Adrenal gland (tissue), 19 donors: ENCODE measurements at places on chromosomes 11 and 22. TPM values are rescaled to one million over a fixed set of nuclear protein-coding genes. Genes with fewer than 3 reads are reported as not detected.

DNA sequence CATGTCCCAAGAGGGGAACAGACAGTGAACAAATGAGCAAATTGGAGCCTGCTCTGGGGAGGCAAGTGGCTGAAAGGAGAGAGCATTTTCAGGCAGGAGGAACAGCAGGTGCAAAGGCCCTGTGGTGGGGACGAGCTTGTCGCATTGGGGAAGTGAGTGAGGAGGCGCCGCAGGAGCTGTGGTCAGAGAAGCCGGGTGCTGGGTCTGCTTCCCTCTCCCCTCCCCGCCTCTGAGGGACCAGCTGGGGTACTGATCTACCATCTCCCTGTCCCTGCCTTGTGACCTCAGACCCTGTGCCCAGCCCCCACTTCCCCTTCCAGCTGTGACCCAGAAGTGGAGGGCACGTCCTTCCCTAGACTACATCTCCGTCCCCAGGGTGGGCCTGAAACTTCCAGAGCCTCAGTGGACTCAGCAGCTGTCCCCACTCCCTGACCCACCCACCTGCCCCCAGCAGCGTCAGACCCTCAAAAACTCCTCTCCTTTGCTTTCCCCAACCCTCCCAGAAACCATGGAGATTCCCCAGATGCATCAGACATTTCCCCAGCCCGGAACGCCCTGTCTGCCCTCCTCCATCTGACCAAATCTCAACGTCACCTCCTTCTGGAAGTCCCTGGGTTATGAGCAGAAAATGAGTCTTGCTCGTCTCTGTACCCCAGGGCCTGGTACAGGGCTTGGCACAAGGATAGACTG is 19.7 kb upstream of the PDGFB start:
- H3K27me3 ChIP-seq = no peaks in the 10 kb centered on the region
- no peak for DNase-seq
- H3K4me3 ChIP-seq = no peak overlapping the region
- H3K4me1 ChIP-seq = no peaks in the 10 kb centered on the region

GRCh38 chr11:69102732-69103615 is 52.8 kb upstream of the SMIM38 start:
- no peaks in the 10 kb centered on the region for H3K36me3 ChIP-seq
- H3K27me3 ChIP-seq = no peaks in the 10 kb centered on the region
- no peak overlapping the region for H3K27ac ChIP-seq
- no peak overlapping the region for H3K4me3 ChIP-seq
- no peaks in the 10 kb centered on the region for H3K4me1 ChIP-seq

DNA sequence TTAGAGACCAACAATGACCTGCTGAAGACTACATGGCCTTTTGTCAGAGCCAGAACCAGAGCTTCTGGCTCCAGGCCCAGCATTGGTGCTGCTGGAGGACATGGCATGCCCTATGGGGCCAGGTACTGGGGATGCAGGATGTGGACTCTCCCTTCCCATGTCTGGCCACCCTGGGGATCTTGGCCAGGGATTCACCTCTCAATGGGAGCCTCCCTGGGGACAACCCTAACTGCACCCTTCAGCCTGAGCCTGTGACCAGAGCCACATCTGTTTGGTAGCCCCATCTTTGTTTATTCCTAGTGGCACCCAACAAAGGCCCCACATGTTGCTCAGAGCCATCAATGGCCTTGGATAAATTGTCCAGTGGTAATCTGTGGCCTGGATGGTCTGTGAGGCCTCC is 5.8 kb downstream of the KLHL35 start:
- no peaks in the 10 kb centered on the region for H3K4me1 ChIP-seq
- DNase-seq = no peak
- H3K27ac ChIP-seq = no peak overlapping the region
- H3K36me3 ChIP-seq = no peaks in the 10 kb centered on the region
- H3K4me3 ChIP-seq = no peak overlapping the region

NTM gene
- total RNA-seq = 8.7 TPM

OR10A2 gene
- total RNA-seq = not detected

DNA sequence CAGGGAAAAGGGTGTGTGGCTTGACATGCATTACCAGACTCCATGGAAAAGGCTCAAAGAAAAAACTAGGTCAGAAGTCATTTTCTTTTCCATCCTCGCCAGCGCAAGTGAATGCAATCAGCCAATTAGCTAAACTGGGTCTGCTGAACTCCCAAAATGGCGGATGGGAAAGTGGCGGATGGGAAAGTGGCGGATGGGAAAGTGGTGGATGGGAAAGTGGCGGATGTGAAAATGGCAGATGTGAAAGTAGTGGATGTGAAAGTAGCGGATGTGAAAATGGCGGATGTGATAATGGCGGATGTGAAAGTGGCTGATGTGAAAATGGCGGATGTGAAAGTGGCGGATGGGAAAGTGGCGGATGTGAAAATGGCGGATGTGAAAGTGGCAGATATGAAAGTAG is 158.4 kb downstream of the CEP164 start:
- H3K4me1 ChIP-seq = no peaks in the 10 kb centered on the region
- H3K36me3 ChIP-seq = no peaks in the 10 kb centered on the region
- H3K4me3 ChIP-seq = no peak overlapping the region
- no peak overlapping the region for H3K27ac ChIP-seq

DNA sequence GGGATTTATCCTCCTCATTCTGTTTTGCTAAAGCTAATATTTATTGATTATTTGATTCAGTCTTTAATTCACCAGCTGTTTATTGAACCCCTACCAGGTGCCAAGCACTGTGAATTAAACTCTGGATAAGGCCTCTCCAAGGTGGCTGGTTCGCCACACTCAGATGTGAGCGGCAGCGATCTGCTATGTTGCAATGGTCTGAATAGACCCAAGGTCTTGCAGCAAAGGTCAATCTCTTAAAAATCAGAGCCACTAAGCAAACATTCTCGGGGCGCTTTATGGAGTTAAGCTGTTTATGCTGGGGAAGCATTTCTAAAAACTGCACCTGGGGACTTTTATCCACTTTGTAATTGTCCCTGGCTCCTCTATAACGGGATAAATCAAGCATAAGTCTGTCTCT is 10.5 kb upstream of the TSPAN18 start:
- no peaks in the 10 kb centered on the region for H3K27me3 ChIP-seq
- H3K4me3 ChIP-seq = no peak overlapping the region
- peak overlapping the region; percentile 67 for H3K27ac ChIP-seq
- peak; percentile 61 for DNase-seq
- no peaks in the 10 kb centered on the region for H3K36me3 ChIP-seq

GRCh38 chr11:1558775-1559110 is 13.3 kb downstream of the DUSP8 start:
- peaks cover 16% of the 10 kb centered on the region for H3K4me1 ChIP-seq
- DNase-seq = no peak
- no peak overlapping the region for H3K4me3 ChIP-seq
- no peaks in the 10 kb centered on the region for H3K36me3 ChIP-seq
- peak overlapping the region; percentile 57 for H3K27ac ChIP-seq

DNA sequence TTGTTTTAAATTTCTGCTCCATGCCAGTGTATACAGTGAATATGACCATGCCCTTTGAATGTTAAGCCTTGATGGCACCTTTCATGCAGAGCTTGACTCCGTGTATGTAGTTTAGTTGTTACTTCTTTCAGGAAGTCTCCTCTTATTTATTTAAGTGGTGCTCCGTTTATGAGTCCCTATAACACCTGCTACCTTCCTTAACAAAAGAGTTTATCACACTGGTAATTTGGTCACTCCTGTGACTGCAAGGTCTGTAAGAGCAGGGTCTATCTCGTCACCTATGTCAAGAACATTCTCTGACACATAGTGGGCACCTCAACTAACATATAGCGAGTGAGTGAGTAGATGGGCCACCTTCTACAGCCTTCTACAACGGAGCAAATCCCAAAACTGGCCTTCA is 152.5 kb downstream of the CCDC34 start:
- H3K27me3 ChIP-seq = no peaks in the 10 kb centered on the region
- H3K36me3 ChIP-seq = no peaks in the 10 kb centered on the region
- no peak for DNase-seq
- no peak overlapping the region for H3K4me3 ChIP-seq

- H3K4me1 ChIP-seq = no peaks in the 10 kb centered on the region
- H3K27me3 ChIP-seq = no peaks in the 10 kb centered on the region
- DNase-seq = peak; percentile 77
- no peak overlapping the region for H3K27ac ChIP-seq
- H3K4me3 ChIP-seq = no peak overlapping the region
- H3K36me3 ChIP-seq = no peaks in the 10 kb centered on the region
These were observed 154.9 kb upstream of the NAV2 start for GRCh38 chr11:19557720-19558140.

DNA sequence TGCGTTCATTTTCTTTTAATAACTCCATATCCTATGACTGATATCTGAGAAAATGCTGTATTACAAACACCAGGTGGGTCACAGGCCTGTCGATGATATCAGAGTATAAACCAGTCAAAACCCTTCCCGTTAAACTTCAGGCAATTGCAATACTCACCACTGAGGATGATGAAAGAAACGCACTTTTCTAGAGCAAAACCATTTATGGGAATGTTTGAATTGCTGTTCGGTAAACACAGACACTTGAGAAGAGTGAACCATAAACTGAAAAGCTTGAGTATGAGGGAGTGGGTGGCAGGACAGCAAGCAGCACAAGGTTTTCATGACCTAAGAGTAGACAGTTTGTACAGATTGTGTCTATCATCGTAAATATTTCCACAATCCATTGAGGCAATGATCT is 139.8 kb upstream of the CEP126 start:
- H3K4me3 ChIP-seq = no peak overlapping the region
- no peaks in the 10 kb centered on the region for H3K4me1 ChIP-seq
- no peak overlapping the region for H3K27ac ChIP-seq
- DNase-seq = no peak
- H3K27me3 ChIP-seq = no peaks in the 10 kb centered on the region

PLXNB2 gene
- 395 TPM for total RNA-seq

MMP12 gene
- total RNA-seq = not detected

- H3K4me1 ChIP-seq = no peaks in the 10 kb centered on the region
- no peak for DNase-seq
- H3K27me3 ChIP-seq = peaks cover 5% of the 10 kb centered on the region
- H3K27ac ChIP-seq = no peak overlapping the region
- H3K36me3 ChIP-seq = no peaks in the 10 kb centered on the region
These were observed 122.2 kb upstream of the SYN3 start for GRCh38 chr22:33180356-33180755.

CDCA5 gene
- total RNA-seq = 1.9 TPM
